ENCODE measurements at places on chromosomes 7 and 10. TPM values are rescaled to one million over a fixed set of nuclear protein-coding genes. Genes with fewer than 3 reads are reported as not detected.
A peak's percentile ranks its signal among the peaks of the same experiment; 100 is the strongest.

GRCh38 chr7:128703609-128704241 lies 31.6 kb downstream of the GARIN1A start:
- no peak for DNase-seq

DNA sequence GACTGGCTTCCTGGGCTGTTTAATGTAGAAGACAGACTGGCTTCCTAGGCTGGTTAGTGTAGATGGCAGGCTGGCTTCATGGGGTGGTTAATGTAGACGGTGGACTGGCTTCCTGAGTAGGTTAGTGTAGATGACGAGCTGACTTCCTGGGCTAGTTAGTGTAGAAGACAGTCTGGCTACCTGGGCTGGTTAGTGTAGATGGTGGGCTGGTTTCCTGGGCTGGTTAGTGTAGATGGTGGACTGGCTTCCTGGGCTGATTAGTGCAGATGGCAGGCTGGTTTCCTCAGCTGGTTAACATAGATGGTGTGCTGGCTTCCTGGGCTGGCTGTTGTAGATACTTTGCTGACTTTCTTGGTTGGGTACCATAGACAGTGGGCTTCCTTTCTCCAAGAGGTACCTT lies 122.9 kb upstream of the PPP2R2D start:
- DNase-seq: no peak

- DNase-seq: no peak
Observed at GRCh38 chr7:107857541-107857912, 33.5 kb upstream of the DLD start.

DNA sequence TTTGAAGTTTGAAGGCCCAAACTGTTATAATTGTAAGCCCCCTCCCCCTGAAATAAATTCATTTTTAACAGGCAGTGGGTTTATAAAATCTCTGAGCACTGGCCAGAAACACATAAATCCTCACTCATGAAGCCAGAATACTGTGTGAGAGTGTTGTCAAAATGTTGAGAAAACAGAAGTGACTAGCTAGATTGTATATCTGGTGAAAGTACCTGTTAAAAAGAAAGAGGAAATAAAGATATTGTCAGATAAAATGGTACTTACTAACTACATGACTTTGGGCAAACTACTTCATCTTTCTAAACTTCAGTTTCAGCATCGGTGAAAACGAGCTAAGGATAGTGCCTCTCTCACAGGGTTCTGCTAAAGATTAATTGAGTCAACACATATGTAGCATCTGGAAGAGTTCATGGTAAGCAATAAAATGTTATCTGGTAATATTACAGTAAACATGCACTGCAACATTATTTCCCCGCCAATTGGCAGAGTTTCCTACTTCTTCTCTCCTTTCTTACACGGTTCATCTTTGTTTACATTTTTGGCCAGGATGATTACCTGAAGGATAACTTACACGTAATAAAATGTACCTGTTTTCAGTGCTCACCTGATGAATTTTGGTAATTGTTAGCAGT lies 202.5 kb upstream of the CHRM2 start:
- no peak for DNase-seq

- DNase-seq: peak; percentile 76
Observed at GRCh38 chr7:139153832-139154231, 44.3 kb upstream of the ZC3HAV1 start.

GRCh38 chr7:120933475-120933874 lies 17.1 kb upstream of the ING3 start:
- no peak for DNase-seq

DNA sequence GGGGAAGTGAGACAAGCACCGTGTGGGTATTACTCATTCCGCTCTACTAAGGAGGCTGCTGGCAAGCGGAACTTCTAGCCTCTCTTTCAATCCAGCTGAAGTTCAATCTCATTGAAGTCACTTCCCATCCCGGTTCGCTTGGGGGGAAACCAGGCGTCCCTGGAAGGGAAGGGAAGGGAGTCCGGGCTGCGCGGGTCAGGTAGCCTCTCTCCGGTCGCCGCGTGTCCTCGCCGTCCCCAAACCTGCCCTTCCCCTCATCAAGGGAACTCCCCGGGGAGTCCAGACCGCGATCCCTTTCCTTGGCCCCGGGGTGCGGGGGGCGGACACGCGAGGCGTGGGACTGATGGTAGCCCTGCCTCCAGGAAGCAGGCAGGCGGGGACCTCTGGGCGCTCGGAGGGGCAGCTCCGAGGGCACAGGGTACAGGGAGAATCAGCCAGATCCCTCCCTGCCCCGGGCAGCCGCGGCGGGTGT lies 598 bp upstream of the ZEB1 start:
- no peak for DNase-seq

- DNase-seq: no peak
Observed at GRCh38 chr7:151009327-151010036, 14.8 kb downstream of the ATG9B start.

DNA sequence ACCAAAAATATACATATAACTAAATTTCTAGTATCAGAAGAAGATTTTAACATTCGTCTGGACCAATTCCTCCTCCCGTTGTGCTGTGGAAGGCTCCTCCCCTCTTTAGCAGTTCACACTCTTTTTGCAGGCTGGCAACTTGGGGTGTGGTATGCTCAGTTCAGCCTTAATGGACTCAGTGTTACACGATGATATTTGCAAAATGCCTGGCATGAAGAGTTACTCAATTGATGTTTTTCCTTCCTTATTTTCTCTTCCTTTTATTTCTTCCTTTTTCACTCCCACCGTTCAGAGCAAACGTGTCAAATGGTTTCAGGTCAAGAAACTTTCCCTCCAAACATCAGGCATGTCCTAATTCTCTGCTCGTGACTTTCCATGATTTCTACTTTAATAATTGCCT lies 248.3 kb downstream of the PHF14 start:
- no peak for DNase-seq

GRCh38 chr10:43640603-43641002 lies 8.1 kb downstream of the ZNF32 start:
- no peak for DNase-seq

GRCh38 chr7:132656846-132657776 lies 80.8 kb upstream of the PLXNA4 start:
- DNase-seq: no peak

- DNase-seq: no peak
Observed at GRCh38 chr10:89548673-89549072, 13.3 kb upstream of the SLC16A12 start.

DNA sequence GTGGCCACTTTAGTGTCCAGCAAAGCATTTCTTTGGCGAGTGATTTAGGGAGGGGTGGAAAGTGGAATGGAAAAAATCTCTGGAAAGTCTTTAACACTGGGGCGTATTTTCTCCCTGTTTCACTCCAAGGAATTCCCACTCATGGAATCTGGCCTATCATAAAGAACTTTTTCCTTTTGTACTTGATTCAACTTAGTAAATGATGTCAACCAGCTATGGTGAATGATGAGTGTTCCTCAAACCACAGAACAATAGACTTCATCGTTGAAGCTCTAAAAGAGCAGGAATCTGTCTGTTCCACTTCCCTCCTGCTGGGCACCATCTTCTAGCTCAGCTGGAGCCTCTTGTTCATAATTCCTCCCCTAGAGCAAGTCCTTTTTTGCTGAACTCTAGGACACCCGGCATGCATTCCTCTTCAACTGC lies 66.5 kb downstream of the EPDR1 start:
- no peak for DNase-seq

GRCh38 chr7:154795437-154795836 lies 207.5 kb downstream of the PAXIP1 start:
- DNase-seq: no peak

GRCh38 chr7:158016180-158017097 lies 571.2 kb downstream of the PTPRN2 start:
- DNase-seq: no peak

GRCh38 chr7:12475362-12476063 lies 71.8 kb upstream of the VWDE start:
- no peak for DNase-seq

GRCh38 chr10:95588025-95588424 lies 26.9 kb upstream of the SORBS1 start:
- DNase-seq: no peak

DNA sequence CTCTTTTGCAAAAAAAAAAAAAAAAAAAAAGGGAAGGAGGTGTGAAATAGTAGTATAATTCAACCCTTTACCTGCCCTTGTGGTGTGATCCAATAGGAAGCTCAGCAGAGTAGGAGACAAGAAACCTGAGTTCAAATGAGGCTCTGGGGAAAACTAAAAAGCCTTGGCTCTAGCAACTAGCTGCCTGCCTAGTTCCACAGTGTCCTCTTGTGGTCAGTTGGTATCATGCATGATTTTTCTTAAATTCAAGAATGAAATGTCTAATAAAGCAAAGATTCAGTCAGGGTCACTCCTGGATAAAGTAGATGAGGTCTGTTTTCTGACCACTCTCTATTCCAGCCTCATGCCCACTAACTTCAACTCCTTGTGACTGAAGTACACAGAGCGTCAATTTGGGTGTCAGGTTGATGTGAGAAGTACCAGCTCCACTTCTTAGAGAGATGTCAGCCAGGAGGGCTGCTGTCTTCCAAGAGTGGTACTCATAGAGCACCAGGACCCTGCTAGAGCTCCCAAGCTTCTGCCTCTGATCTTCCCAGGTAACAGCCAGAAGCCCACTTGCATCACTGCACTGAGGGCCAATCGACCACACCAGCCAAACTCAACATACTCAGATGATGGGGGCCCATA lies 10.5 kb downstream of the LSM5 start:
- no peak for DNase-seq

- DNase-seq: no peak
Observed at GRCh38 chr10:101270763-101271162, 41.5 kb upstream of the LBX1 start.

DNA sequence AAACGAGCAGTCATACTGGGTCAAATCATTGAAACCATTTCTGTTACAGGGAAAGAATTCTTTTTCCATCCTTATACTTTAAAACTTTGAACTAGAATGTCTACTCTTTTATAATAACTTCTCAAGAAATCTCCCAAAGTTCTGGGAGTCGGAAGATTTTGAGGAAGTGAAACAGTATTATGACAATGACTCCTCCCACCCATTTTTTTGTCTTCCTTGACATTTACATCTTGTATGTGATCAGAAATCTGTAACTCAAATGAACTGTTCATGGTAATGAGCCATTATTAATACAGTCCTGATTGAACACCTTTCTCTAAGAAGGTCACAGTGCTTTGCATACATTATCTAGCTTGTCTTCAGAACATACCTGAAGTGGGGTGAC lies 227.4 kb downstream of the CELF2 start:
- DNase-seq: no peak

DNA sequence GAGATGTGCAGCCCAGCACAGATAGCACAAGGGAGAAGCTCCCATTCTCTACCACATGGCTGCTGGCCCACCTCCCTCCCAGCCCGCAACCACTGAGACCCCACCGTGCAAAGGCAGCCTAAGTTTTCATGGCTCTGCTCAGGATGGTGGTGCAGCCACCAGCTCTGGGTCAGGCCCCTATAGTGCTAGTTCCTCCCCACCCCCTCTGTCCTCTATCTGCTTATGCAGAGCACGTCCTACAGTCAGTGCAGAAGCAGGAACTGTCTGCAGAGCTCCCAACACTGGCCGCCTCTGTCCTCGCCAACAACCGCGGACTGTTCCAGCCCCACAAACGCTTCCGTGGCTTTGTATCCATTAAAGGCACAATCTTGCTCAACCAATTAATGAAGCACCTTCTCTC lies 278.9 kb downstream of the GRID1 start:
- no peak for DNase-seq

DNA sequence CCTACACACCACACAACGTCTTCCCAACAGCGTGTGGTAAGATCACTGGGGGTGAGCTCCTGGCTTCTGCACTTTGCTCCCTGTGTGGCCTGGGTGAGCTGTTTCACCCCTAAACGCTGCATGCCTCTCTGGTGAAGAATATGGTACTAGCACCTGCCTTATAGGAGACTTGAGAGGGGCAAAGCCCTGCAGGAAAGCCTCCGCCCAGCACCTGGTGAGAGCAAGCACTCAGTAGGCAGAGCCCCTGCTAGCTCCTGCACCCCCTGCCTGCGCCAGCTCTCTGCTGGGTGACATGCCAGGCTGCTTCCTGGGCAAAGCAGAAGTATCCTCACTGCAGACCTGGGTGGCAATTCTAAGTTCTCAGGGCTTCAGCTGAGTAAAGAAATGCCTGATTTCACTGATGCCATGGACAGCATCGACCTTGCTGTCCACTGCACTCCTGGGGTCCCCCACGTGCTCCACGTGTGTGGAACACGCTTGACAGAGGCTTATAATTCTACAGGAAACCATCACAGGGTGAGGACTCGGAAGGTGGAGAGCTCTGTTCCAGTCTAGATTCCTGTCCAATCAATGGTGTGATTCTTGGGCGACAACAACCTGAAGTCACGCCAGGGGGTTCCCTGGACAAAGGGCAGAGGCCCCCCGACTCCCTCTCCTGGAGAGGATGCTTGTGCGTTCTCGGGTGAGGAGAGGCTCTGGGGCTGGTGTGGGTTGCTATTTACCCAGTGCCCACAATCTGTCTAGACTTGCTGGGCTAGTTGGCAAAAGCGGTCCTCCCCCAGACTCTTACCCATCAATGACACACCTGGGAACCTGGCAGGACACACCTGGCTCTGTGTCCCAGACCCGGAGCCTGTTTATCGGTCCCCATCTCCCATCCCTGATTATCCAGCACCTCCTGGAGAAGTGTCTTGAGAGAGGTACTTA lies 5.0 kb upstream of the CALML5 start:
- no peak for DNase-seq

GRCh38 chr7:7830122-7830878 lies 111.9 kb upstream of the RPA3 start:
- no peak for DNase-seq

The C1QL3 gene
- total RNA-seq: 0.35 TPM

The DNTT gene
- total RNA-seq: not detected

The SEC23IP gene
- total RNA-seq: 58.3 TPM

The MSS51 gene
- total RNA-seq: 2.4 TPM

The EN2 gene
- not detected for total RNA-seq

The NPC1L1 gene
- total RNA-seq: not detected

The CPN1 gene
- not detected for total RNA-seq

The ACTA2 gene
- total RNA-seq: 106 TPM

The HEPACAM2 gene
- not detected for total RNA-seq

The CALCR gene
- total RNA-seq: not detected

The UCMA gene
- total RNA-seq: not detected

Measured in glomerular endothelial cell (primary cell).